ENCODE measurements at places on chromosomes 3 and 15.

- no peak for DNase-seq
Observed at GRCh38 chr15:99451484-99451883, 114.3 kb upstream of the MEF2A start.

GRCh38 chr15:85031086-85031943 lies 49.7 kb downstream of the PDE8A start:
- no peak for DNase-seq

- DNase-seq = no peak
Observed at GRCh38 chr3:176428552-176428951, 768.7 kb downstream of the TBL1XR1 start.

GRCh38 chr3:142828703-142829305 lies 60.1 kb downstream of the PCOLCE2 start:
- peak; percentile 77 for DNase-seq

- DNase-seq = no peak
Observed at GRCh38 chr3:25313286-25313685, 114.8 kb upstream of the RARB start.

GRCh38 chr3:124207873-124208485 lies 216.1 kb upstream of the ROPN1 start:
- DNase-seq = no peak

DNA sequence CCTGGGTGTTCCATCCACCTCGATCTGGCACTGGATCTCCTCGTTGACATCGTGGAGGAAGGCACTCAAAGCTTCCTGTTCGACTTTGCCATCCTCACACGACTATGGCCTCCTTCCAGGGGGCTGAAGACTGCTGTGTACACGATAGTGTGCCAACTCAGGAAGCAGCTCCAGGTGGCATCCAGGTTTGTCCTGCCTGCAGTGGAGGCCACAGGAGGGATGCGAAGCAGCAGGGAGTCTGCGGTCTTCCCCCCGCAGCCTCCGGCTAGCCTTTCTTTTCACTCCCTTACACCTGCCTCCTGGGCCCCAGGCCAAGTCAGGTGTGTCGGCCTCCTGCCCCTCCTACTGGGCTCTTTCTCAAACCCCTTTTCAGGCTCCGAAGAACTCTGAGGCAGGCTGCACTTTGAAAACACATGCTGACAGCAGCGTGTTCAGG lies 32.2 kb downstream of the SYNM start:
- no peak for DNase-seq

DNA sequence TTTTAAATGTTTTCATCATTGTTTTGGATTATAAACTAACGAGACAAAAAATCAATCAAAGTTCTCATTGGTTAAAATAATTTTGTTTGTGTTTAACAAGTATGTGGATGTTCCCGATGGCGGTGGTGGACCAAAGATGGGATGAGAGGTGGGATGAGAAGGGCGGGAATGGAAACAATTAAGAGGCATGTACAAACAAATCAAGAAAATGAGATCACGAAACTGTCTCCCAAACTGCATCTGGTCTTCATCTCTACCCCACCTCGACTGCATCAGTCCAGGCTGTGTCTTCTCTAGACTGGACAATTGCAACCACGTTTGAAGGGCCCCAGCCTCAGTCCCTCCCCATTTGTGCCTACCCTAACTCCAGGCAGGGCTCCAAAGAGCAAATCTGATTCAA lies 56.1 kb downstream of the SLC12A8 start:
- DNase-seq = no peak

DNA sequence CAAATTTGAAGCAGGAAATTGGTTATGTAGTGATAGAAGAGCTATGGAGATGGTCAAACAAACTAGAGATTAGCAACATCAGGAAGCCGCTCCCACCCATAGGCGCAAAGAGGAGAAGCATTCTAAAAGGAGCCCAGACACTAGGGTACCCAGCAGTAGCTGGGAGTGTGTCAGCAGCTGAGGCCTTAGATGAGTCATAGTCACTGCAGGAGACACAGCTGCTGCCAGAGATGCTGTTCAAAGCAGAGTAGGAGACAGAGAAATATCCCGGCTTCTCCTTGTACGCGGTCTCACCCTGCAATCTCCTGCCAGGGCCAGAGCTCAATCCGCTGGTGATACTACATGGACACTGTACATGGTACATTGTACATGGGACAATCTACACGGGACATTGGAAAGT lies 61.9 kb downstream of the VGLL3 start:
- DNase-seq = no peak

DNA sequence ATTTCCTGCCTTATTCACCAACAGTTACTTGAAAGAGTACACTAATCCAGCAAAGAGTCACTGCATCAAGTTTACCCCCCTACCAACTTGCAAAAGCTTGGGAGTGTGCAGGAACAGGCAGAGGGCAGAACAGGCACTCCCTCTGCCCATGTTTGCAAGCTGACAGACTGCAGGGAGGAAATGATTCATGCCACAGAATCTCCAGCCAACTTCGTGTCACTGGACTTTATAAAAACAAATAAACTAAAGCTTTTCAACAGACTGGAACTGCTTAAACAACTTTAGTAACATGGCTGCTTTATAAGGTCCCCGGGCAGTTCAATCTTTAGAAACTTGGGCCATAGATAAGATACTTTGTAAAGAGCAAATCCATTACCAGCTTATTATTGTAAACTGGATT lies 129.5 kb downstream of the THRB start:
- no peak for DNase-seq

- DNase-seq = no peak
Observed at GRCh38 chr3:16192176-16192811, 17.8 kb downstream of the GALNT15 start.

DNA sequence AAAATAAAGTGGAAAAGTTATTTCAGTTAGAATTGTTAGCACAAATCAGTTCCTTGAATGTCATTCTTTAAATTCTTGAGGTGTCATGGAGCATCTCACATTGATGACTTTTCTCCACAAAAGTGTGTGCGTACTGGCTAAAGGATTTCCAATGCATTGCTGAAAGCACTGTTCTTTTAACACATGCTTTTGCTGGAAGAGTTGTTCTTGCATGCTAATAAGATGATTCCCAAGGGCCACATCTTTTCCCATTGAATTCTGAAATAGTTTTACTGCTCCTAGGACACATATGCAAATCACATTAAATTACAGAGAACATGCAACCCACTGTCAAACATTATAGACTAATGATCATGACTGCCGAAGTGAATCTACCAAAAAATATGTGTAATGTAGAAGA lies 516.3 kb upstream of the CADM2 start:
- DNase-seq = no peak

DNA sequence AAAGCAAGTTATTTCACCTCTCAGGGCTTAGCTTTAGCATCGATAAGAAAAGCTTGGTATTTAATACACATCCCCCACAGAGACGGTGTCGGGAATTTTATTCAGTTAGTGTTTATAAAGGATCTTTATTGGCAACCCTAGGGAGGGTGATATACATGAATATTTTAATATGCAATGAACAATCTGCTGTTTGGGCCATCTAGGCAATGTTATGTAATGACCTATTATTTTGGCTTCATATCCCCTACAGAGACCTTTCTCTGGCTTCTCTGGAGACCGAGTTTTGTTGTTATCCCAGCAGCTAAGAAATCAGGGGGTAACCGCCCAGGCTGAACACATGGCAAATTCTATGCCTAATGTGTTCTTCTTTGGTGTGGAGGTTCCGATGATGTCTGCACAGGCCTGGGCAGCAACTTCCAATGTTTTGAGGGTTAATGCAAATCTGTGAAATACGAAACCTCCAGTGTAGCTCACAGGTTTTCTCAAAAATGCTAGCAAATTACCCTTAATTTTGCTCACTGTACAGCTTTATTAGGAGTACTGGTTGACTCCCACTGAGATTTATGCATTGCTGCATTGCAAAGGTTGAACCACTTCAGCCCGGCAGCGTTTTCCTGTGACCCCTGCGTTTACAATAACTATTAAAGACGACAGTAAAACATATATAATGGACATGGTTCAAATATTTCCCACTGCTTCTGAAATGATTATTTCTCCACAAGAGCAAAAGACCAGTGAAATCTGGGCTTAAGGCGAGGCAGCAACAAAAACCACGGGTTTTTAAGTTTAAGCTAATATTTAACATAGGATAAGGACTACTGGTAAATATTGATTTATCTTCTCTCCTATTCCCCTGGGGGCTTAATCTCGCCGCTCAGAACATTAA lies 298.3 kb upstream of the NR2E3 start:
- no peak for DNase-seq

DNA sequence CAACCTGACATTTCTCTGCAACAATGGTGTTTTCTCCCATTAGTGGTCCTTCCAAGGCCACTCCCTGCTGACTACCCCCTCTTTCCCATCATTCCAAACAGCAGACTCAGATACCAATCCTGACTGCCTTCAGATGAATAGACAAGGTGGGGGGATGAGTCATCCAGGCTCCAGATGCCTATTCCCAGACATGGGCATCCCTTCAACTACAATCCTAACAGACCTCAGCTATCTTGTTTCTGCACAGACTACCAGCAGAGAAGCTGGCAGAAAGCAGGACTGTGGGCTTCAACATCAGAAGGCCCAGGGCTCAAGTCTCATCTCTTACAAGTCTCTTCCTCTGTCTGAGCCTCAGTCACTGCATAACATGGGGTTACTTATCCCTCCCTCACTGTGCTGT lies 2.2 kb downstream of the RBP1 start:
- no peak for DNase-seq

DNA sequence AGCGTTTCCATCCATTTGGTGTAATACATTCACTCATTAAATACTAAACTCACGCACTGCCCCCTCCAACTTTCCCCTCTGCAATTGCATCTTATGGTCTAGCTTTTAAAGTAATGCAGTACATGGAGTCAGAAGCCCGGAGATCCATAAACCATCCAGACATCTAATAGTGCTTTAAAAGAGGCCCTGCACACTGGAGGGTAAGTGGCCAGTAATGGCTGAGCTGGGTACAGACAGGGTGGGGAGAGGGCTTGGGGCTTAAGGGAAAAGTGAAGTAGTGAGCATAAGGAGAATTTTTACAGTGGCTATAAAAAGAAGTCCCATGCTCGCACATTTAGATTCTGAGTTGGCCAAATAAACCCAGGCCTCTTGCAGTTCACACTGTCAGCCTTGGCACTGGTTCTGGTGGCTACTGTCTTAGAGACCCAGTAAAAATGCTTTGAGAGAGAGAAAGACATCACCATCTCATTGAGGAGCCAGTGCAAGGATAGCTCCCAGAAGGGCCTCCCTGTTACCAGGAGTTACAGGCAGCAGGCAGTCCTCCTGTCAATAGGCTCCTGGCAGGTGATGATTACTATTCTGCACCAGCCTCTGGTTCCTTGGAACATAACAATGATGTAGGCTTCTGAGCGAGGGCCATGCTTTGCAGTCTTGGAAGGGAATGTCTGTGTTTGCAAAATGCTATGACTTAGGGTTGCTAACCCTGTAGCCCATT lies 112.6 kb upstream of the NEO1 start:
- DNase-seq = no peak

DNA sequence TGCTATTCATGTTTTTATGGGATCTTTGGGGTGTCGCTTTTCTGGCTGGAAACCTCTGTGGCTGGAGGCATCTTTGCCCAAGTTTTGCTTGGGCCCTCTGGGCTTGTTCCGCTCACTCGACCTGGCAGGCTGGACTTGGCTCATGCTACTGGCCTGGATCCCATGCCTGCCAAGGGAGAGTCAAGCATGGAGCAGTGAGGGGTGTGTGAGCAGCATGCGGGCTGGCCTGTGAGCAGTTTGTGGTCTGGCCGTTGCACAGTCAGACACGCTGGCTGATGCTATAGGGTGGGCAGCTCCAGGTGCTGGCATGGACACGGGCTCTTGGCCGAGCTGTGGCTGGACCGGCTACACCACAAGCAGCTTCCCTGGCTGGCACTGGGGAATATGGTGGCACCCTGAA lies 491.1 kb downstream of the AGBL1 start:
- DNase-seq = no peak

DNA sequence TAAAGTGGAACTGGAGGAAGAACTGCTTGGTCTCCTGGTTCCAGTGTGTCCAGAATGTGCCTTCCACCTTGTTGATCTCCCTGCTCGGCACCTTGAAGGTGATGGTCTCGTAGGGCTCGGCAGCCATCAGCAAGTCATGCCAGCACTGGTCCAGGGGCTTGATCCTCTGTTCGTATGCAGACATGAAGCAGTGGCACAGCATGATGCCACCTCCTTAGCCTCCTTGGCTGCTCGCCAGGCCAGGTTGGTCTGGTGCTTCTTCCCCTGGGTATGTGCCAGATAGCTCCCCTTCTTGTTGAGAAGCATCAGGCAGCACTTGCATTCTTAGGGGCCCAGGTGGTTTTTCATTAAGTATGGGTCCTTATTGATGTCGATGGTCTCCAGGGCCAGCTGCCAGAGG lies 17.8 kb upstream of the TXNRD3 start:
- no peak for DNase-seq

DNA sequence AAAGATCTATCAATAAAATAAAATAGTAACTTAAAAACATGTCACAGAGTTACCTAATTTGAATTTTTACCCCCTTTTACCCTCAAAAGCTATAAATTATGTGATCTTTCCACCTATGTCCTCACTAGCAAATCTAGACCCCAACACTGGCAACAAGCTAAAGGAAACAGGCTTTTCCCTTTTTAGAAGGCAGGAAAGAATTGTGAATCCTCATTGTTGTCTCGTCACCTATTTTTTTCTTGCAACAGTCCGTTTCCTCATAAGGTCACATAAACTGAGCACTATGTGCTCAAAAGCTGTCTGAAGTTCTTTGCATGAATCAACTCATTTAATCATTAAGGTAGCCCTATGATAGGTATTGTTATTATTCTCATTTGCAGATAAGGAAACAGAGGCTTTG lies 34.6 kb upstream of the DAZL start:
- no peak for DNase-seq

DNA sequence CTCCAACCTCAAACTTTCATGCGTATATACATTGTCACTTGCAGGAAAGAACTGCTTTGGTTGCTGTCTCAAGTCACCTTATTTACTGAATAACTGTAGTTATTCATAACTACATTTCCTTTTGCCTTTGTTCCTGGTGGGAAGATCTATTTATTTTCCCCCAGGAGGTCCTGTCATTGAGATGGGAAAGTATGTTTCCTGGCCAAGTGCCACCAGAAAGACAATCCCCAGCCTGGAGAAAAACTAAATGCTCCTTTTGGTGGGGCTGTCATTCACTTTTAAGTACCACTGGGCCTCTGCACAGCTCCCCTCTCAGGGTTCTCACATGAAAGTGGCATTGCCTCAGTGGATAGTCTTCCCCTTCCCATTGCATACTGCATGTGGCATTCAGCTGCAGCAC lies 59.8 kb downstream of the LRRC3B start:
- DNase-seq = no peak

- DNase-seq = no peak
Observed at GRCh38 chr3:14410503-14411165, 8.2 kb downstream of the SLC6A6 start.

GRCh38 chr3:11632564-11632963 lies 11.2 kb downstream of the VGLL4 start:
- DNase-seq = no peak

DNA sequence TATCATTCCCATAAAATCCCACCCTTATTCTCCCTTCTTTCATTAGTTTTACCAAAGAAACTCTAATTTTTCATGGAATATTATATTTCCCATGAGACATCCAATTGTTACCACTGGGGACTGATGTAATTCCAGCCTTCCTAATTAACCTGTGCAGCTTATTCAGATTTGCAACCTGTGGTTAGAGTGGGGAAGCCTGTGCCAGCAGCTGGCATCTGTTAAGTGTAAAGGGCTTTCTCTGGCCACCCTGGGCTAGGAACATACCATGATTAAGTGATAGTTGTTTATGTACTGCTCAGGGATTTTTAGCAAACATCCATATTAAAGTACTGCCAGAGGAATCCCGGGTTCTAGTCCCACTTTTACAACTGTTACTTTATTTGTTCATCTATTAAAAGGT lies 78.2 kb downstream of the TPRG1 start:
- no peak for DNase-seq

Measured in activated naive CD4-positive, alpha-beta T cell treated with anti-CD3 and anti-CD28 coated beads, Interleukin-2, amount 50 U/mL, for 72 hours (primary cell).